ENCODE measurements at places on chromosomes 4 and X.

DNA sequence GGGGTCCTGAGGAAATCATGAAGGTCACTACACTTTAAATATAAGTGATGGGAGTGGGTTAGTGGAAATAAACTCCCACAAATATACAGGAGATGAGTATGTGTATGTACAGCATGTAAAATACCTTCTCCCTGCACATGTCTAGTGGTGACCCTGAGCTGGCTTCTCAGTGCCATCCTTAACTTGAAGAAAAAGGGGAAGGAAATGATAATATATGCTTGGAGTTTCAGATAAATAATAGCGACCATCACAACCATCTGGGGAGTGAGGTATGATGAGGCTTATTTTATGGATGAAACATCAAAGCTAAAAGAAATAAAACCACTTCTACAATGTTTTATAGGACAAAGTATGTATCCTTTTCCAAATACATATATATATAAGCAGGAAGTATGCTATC lies 41.0 kb upstream of the SORBS2 start:
- DNase-seq, result no peak

DNA sequence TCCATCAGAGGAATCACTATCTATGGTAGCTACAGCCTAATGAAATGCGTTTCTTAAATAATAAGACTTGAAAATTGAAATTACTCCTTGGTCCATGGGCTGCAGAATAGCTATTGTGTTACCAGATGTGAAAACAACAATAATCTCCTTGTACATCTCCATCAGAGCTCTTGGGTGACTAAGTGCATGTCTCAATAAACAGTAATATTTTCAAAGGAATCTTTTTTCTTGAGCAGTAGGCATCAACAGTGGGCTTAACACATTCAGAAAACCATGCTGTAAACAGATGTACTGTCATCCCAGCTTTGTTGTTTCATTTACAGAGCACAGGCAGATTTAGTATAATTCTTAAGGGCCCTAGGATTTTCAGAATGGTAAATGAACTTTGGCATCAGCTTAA lies 67.3 kb downstream of the GLUD2 start:
- no peak for DNase-seq

DNA sequence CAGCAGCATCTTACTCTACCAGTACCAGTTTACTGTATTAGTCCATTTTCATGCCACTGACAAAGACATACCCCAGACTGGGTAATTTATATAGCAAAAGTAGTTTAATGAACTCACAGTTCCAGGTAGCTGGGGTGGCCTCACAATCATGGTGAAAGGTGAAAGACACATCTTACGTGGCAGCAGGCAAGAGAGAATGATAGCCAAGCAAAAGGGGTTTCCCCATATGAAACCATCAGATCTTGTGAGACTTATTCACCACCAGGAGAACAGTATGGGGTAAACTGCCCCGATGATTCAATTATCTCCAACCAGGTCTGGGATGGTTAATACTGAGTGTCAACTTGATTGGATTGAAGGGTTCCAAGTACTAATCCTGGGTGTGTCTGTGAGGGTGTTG lies 69.3 kb downstream of the YIPF6 start:
- DNase-seq, result no peak

- no peak for DNase-seq
Measured at GRCh38 chr4:30718641-30719453, 1.3 kb upstream of the PCDH7 start.

GRCh38 chr4:174012135-174012885 lies 271.2 kb downstream of the FBXO8 start:
- no peak for DNase-seq

DNA sequence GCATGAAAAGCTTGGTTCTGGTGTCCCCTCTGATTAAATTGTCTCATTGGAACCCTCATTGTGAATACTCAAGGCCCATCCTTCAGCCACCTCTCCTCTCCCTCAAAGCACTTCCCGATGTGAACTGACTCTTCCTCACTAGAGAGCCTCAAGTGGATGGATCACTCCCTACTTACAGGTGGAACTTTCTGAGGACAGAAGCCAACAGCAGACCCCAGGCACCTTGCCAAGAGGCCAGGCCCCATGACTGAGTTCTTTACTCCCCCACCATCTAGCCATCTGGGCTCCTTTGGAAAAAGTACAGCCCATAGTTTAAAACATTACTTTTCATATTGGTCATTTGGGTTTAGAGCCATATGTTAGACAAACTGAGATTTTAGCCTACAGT lies 224.1 kb downstream of the SHROOM3 start:
- DNase-seq, result no peak

DNA sequence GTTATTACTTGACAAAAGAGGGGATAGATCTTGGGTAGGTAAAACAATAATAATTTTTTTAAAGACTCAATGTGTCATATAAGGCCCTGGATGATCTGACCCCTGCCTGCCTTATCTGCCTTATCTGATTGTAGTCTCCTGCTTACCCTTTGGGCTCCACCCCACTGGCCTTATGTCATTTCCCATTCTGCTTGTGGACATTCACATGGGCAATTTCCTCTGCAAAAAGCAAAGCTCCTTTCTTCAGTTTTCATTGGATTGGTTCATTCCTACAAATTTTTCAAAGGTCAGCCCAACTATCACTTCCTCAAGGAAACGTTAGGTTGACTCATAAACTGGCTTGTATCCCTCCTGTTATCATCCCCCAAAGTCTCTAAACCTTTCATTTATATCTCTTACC lies 15.7 kb upstream of the TET2 start:
- DNase-seq, result no peak

- no peak for DNase-seq
Measured at GRCh38 chr4:108048997-108049396, 59.3 kb downstream of the HADH start.

- no peak for DNase-seq
Measured at GRCh38 chrX:9665113-9665512, 100.5 kb downstream of the GPR143 start.

DNA sequence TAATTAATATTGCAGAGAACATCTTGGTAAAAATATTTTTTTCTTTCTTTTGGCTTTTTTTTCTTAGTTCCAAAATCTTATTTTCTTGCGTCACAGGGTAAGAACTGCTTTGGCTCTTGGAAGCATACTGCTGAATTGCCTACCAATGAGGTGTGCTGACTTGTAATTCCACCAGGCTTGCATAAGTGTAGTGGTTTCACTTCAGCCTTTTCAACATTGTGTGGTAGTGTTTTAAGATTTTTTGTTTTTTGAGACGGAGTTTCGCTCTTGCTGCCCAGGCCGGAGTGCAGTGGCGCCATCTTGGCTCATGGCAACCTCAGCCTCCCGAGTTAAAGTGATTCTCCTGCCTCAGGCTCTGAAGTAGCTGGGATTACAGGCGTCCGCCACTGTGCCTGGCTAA lies 42.4 kb downstream of the N4BP2 start:
- no peak for DNase-seq

- DNase-seq, result no peak
Measured at GRCh38 chrX:14073071-14073470, 43.4 kb upstream of the GEMIN8 start.

DNA sequence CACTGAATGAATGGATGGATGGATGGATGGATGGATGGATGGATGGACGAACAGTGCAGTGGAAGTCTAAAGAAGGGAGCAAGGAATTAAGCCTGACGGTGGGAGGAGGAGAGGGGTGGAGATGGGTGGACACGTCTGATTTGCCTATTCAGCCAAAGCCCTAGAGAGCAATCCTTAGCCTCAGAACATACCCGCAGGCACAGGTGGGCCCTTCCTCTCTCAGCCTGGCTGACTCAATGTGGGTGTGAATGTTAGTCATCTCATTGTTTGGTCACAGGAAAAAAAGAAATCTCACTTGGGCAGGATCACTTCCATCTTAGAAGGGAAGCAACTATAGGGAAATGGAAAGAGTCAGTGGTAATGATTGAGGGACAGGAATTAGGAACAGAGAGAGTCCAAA lies 165.9 kb downstream of the PJA1 start:
- no peak for DNase-seq

DNA sequence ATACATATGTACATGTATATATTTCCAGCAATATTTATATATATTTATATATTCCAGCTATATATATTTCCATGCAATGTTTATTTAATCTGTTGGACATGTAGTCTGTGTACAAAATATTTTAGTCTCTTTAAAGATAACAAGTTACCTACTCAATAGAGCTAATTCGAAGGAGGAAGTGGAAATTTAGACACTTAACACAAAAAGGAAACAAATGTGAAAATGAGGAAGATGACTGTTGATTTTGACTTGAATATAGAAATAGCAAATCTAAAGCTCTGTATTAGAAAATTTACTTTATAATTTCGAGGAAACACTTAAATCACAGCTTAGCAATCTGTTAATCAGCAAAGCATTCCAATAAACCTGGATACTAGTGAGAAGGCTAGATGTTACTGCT lies 1064.4 kb downstream of the PCDH7 start:
- no peak for DNase-seq

DNA sequence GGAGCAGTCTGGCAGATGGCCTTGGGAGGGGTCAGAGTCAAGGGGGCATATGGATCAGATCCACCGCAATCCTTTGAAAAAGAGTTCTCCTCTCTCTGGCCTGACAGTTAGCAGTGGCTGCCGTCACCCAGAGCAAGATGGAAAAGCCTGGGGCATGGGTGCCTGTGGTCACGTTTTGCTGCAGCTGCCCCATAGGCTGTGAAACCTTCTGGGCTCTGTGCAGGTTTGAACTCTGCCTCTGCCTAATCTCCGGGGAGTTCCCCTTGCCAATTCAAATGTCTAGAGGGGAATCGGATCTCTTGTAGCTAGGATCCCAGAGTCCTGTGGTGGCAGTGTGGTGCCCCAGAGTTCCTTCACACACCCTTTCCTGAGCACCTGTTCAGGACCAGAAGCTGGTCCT lies 23.4 kb upstream of the ANKRD17 start:
- no peak for DNase-seq

DNA sequence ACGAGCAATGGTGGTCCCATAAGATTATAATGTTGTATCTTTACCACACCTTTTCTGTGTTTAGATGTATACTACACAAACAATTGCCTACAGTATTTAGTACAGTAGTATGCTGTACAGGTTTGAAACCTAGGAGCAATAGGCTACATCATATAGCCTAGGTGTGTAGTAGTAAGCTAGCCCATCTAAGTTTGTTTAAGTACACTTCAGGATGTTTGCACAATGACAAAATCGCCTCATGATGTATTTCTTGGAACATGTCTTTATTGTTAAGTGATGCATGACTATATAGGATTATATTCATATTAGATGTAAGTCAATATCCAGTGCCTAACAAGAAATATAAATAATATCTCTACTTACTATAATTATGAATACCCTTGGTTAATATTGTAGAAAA lies 104.6 kb downstream of the SLC10A6 start:
- DNase-seq, result no peak

GRCh38 chr4:141306331-141306730 lies 85.6 kb downstream of the ZNF330 start:
- no peak for DNase-seq

DNA sequence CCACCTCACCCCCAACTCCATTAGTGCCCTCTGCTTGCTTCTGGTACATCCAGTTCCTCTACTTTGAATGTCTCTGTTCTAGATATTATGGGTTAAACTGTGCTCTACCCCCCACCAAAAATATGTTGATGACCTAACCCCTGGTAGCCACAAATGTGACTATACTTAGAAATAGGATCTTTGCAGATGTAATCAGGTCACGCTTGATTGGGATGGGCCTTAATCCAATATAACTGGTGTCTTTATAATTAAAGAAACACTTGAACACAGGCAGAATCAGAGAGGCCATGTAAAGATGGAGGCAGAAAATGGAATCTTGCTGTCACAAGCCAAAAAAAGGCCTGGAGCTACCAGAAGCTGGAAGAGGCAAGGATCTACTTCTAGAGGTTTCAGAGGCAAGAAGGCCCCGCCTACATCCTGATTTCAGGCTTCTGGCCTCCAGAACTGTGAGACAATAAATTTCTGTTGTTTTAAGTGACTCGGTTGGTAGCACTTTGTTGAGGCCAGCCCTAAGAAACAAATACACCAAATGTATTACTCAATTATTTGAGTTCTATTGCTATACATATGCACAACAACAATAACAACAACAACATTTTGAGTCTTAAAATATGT lies 220.0 kb downstream of the PPP3CA start:
- DNase-seq, result no peak

- DNase-seq, result peak; percentile 11
Measured at GRCh38 chrX:136168929-136169735, 21.8 kb downstream of the FHL1 start.

GRCh38 chr4:134018846-134019245 lies 182.7 kb downstream of the PABPC4L start:
- DNase-seq, result no peak

DNA sequence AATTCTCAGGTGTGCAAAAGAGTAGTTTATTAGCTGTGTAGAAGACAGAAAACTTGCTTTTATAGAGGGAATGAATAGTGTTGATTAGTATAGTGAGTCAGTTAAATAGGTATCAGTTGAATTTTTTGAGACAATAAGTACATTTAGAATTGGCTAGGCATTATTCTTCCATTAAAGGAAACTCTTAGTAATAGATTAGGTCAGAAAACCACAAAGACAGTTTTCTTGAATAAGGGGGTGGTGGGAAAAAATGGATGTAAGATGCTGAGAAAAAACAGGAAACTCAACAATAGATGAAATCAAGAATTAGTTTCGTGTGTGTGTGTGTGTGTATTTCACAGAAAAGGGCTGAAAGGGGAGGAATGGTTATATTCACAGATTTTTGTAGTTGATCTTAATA lies 16.8 kb downstream of the CD38 start:
- DNase-seq, result no peak

GRCh38 chrX:44451056-44451455 lies 91.6 kb downstream of the FUNDC1 start:
- DNase-seq, result no peak

DNA sequence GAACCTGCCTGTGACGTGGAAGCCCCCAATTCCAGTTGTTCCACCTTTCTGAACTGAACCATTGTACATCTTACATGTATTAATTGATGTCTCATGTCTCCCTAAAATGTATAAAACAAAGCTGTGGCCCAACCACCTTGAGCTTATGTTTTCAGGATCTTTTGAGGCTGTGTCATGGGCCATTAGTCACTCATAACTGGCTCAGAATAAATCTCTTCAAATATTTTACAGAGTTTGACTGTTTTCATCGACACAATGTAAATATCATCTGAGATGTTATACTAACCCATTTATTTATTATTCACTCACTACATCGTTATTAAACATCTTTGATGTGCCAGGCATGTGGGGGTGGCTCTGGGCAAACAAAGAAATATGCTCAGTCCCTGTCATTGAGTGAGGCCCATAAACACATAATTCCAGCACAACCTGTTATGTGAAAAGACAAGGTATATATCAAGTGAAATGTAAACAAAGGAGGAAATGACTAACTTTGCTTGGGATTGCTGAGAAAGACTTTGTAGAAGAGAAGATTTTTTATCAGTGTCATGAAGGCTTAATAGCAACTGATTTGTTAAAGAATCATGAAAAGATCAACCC lies 34.5 kb upstream of the PPM1K start:
- DNase-seq, result no peak
